ENCODE measurements at places on chromosomes 6 and 20. TPM values are rescaled to one million over a fixed set of nuclear protein-coding genes. Genes with fewer than 3 reads are reported as not detected.

- no peak for DNase-seq
Observed at GRCh38 chr6:44050872-44051505, 76.3 kb downstream of the MRPL14 start.

GRCh38 chr6:101980924-101981323, 587.4 kb downstream of the GRIK2 start:
- DNase-seq = no peak

DNA sequence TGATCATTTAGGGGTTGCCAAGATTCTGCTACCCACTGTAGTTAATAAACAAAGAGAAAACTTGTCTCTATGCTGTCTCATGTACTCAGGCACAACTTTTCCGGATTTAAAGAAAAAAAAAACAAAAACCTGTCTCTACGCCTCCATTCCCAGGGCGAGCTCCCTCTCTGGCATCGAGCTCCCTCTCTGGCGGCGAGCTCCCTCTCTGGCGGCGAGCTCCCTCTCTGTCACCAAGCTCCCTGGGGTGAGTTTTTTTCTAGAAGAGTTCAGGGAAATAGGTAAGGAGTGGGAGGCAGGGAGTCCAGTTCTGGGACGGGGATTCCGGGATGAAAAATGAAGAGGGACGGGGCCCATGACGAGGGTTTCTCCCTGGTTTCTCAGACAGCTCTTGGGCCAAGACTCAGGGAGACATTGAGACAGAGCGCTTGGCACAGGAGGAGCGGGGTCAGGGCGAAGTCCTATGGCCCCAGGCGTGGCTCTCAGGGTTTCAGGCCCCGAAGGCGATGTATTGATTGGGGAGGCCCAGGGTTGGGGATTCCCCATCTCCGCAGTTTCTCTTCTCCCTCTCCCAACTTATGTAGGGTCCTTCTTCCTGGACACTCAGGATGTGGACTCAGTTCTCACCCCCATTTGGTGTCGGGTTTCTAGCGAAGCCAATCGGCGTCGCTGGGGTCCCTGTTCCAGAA, 16.5 kb upstream of the HLA-A start:
- DNase-seq = no peak

GRCh38 chr6:146331013-146331412, 212.6 kb upstream of the RAB32 start:
- no peak for DNase-seq

- DNase-seq = no peak
Observed at GRCh38 chr6:134911547-134911946, 38.4 kb downstream of the ALDH8A1 start.

- no peak for DNase-seq
Observed at GRCh38 chr6:168342636-168343035, 23.1 kb upstream of the DACT2 start.

DNA sequence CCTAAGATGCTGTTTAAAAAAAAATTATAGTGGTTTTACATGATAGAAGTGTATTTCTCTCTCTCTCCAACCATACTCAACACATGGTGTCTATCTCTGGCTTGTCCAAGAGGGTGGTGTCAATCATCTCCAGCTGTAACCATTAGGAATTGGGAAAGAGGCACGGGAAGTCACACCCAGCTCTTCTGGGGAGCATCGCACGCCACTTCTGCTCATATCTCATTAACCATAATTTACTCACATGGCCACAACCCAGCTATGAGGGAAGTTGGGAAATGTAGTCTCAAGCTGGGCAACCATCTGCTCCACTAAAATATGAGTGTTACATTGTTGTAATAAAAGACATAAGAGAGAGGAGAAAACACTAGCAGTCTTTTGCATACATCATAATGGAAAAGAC, 30.4 kb upstream of the TSHZ2 start:
- DNase-seq = no peak

DNA sequence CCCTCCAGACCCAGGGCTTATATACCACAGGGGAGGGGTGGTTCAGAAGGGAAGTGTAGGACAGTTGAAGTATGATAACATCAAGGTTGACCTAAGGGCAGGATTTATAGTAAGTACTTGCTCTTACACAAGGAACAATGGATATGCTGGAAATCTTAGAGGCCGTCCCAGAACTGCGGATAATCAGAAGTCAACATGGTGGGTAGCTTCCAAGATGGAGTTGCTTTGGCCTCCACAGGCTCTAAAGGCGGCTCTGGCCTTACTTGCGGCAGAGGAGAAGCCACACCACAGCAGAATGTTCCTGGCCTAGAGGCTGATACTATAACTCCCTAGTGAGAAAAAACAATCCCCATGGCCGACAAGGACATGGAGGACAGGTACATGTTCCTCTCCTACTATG, 344.7 kb downstream of the CDC5L start:
- no peak for DNase-seq

- DNase-seq = no peak
Observed at GRCh38 chr20:21125072-21125848, 622 bp upstream of the KIZ start.

- DNase-seq = no peak
Observed at GRCh38 chr6:163952005-163952404, 537.5 kb downstream of the QKI start.

- DNase-seq = no peak
Observed at GRCh38 chr20:53413186-53413631, 180.4 kb downstream of the ZNF217 start.

- no peak for DNase-seq
Observed at GRCh38 chr6:108164815-108165706, 761 bp upstream of the NR2E1 start.

DNA sequence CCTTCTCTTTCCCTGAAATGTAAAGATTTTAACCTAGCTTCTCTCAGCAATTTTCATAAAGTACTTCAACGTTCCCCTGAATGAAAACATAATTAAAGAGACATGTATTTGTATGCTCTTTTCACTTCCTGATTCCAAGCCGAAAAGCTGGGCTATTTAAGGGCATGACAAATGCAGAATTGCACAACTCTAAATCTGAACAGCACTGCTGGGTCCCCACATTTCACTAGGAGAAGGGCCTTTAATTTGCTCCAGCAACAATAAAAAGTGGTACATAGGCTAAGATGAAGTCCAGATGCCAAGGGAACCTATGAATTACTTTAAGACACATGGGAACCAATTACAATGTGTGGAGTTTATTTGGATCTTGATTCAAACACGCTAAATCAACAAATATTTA, 42.0 kb downstream of the IRAK1BP1 start:
- DNase-seq = no peak

DNA sequence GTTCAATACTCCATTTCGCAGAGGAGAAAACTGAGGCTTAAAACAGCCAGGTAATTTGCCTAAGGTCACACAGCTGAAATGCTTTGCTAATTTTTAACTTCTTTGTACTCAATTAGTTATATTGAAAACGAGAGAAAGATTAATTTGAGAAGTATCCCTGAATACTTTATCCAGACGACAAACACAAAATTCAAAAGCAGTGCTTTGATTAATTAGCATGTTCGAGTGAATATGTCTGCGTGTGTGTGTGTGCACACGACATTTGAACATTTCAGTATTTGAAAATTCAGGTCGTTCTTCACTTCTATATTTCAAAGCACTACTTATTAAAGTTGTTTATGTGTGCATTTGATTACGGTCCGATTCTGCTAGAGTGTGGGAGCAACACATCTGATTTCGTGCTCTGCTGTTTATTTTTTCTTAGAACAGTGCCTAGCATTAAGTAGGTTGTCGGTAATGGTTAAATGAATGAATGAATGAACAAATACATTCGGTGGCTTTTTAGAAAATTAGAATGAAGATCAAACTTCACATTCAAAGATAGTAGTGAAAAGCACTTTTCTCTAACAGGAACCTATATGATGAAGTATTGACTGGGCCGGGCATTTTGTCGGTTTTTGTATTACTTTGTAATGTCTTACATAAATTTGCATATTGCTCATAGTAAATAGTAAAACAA, 36.9 kb upstream of the SYNCRIP start:
- DNase-seq = no peak

- DNase-seq = no peak
Observed at GRCh38 chr6:52566201-52566600, 10.7 kb downstream of the TRAM2 start.

DNA sequence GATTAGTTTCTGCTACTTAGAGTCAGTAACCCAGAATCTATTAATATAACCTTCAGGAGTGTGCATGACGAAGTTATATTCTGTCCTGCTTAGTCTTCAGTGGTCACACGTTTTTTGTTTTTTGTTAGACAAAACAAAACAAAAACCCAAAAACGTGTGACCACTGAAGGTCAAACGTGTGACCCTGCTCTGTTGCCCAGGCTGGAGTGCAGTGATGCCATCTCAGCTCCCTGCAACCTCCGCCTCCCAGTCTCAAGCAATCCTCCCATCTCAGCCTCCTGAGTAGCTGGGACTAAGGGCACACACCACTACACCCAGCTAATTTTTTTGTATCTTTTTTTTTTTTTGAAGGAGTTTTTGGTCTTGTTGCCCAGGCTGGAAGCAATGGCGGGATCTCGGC, 142.4 kb downstream of the BCAS1 start:
- DNase-seq = no peak

DNA sequence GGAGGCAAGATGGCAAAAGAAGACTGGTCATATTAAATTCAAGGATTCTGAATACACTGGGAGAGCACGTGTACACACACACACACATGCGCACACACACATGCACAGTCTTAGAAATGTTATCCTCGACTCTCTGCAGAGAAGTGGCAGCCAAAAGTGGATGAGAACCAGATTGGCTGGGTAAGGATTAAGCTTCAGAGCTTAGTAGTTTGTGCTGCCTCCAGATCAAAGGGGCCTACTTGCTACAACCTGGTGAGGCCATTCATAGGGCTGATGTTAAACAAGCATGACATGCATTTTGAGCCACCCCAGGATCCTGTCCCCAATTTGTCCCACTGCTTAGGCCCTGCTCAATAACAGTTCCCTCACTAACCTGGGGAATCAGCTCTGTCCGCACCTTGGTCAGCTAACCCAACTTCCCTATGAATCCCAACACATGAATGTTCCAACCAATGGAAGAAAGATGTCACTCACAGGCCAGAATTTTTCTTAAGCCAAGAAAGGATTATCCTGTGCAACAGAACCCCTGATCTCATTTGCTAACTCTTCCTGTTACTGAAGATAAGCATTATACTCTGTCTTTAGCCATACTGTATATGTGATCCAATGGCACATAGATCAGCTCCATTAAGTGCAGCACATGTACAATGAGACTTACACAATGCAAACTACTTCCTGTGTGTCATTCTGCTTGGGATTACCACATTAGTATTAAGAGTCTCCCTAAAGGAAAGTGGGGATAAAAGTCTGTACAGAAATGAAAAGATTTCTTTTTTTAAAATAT, 31.0 kb downstream of the TOMM6 start:
- no peak for DNase-seq

- DNase-seq = no peak
Observed at GRCh38 chr20:63957004-63957689, 931 bp upstream of the UCKL1 start.

DNA sequence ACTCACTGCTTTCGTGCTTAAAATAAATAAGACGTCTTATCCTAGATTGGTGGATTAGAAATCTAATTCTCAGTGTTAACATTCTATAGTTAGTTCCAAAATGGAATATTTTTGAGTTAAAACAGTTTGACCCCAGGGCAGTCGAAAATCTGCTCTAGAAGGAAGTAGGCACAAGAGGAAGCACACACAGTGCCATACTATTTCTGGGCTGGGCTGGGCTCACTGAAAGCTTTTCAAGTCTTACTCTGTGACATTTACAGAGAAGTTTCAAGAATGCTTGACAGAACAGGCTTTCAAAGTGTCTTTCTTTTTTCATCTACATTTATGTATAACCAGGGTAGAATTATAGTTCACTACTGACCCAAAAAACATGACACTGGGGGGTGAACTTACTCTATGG, 209.8 kb downstream of the SOD2 start:
- no peak for DNase-seq

DNA sequence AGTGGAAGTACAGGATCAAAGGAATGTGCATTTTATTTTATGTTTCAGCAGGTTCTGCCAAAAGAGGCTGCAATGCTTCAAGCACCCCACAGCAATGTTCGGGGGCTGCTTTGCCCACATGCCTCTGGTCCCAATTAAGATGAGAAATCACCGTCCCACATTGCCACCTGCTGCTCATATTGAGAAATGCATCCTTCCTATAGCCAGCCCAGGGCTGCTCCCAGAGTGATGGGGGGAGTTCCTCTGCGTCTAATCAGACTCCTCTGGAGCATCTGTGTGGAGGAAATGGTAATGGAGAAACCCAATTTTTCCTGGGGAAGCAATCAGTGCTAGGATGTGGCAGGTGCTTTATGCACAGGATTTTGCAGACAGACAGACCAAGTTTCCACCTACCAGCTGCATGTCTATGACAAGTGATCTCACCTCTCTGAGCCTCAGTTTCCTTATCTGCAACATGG, 33.7 kb downstream of the PTGIS start:
- DNase-seq = no peak

The GNMT gene
- 3.1 TPM for total RNA-seq

The OR2B6 gene
- not detected for total RNA-seq

The TREML2 gene
- total RNA-seq = not detected

The PPIL6 gene
- total RNA-seq = 16.5 TPM

The OLIG3 gene
- not detected for total RNA-seq

The CYB5R4 gene
- total RNA-seq = 11.7 TPM

The BTN3A1 gene
- total RNA-seq = 12.6 TPM

The HLA-B gene
- total RNA-seq = 800 TPM

The FAM83B gene
- total RNA-seq = not detected

The LAMP5 gene
- 0.21 TPM for total RNA-seq

The LINC00237 gene
- total RNA-seq = not detected

The BEND6 gene
- 2.3 TPM for total RNA-seq

Measured in tibial nerve (tissue), 4 donors.